ENCODE measurements at places on chromosomes 7 and 10.

GRCh38 chr7:152076324-152076821, 50.9 kb downstream of the GALNT11 start:
- DNase-seq = no peak

DNA sequence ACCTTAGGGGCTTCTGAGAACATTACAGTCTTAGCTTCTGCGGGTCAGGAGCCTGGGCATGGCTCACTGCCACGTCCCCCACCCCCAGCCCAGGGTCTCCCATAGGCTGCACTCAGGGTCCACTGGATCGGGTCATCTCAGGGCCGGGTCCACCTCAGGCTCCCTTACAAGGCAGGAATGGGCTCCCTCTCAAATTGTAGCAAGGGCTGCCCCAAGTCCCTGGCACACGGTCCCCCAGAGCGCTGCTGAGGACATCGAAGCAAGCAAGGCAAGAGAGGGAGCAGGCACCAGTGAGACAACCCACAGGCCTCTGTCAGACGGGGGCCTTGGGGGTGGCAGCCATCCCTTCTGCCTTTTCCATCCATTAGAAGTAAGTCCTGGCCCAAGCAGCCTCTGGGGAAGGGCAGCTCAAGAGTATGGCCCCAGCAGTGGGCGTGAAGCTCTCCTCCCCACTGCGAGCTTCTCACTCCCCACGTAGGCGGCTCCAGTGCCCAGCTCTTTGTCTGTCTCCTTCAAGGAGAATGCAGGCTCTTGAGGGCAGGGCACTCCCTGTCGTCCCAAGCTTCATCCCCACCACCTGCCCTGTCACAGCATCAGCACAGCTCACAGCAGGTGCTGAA, 18.0 kb upstream of the RET start:
- DNase-seq = no peak

DNA sequence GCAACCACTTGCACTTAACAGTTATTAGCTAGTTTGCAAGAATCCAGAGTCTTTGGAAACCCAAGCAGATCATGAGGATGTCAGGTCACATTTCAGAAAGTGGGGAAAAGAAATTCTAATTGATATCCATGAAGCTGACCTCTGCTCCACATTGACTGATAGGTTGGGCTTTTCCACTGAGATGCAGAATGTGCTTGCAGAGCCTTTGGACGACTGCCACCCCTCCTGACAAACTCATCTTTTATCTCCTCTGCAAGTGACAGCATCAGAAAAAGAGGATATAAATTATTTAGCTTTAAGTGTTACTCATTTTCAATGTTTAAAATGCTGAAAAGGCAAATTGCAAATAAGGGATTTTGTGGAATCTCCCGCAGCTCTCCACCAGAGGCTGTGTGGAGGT, 75.3 kb downstream of the C10orf90 start:
- DNase-seq = no peak

DNA sequence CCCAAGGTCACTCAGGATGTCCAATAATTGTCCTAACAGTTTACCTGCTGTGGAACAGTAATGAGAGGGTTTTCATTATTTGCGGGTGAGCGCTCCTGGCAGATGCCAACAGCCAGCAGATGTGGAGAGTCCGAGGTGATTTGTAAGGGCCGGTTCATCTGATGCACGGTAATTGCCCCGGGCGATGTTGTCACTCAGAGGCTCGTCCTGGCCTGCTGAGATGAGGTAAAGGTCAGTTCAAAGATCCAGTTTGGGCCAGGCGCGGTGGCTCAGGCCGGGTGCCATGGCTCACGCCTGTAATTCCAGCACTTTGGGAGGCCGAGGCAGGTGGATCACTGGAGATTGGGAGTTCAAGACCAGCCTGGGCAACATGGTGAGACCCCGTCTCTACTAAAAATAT, 16.9 kb downstream of the LHPP start:
- no peak for DNase-seq

DNA sequence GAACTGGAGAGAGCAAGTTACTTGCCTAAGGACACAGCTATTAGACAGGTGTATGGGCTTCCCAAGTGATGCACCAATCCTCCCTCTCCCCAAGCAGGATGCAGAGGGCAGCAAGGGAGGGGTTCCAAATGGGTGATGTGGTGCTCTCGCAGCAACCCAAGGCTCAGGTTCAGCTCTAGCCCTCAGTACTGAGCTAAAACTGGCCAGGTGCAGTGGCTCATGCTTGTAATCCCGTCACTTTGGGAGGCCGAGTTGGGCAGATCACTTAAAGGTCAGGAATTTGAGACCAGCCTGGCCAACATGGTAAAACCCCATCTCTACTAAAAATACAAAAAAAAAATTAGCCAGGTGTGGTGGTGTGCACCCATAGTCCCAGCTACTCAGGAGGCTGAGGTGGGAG, 40.7 kb downstream of the GPRIN2 start:
- DNase-seq = no peak

- no peak for DNase-seq
Measured at GRCh38 chr10:102202386-102202785, 23.7 kb upstream of the ELOVL3 start.

DNA sequence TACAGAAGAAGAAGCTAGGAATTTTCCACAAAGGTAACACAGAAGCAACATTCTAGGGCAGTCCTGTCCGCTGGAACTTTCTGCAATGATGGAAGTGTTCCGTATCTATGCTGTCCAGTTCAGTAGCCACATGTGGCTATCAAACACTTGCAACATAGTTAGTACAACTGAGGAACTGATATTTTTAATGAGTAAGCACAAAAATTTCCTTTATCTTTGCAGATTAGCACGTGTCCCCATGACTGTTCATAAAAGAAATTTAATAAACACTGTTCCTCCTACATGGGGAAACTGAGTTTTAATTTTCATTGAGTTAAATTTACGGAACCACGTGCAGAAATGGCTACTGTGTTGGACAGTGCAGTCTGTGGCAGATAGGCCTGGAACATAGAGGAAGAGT, 336.4 kb upstream of the KMT2E start:
- DNase-seq = no peak

GRCh38 chr7:41582116-41582515, 120.8 kb downstream of the INHBA start:
- no peak for DNase-seq

GRCh38 chr10:76251841-76252671, 820.6 kb downstream of the LRMDA start:
- no peak for DNase-seq

DNA sequence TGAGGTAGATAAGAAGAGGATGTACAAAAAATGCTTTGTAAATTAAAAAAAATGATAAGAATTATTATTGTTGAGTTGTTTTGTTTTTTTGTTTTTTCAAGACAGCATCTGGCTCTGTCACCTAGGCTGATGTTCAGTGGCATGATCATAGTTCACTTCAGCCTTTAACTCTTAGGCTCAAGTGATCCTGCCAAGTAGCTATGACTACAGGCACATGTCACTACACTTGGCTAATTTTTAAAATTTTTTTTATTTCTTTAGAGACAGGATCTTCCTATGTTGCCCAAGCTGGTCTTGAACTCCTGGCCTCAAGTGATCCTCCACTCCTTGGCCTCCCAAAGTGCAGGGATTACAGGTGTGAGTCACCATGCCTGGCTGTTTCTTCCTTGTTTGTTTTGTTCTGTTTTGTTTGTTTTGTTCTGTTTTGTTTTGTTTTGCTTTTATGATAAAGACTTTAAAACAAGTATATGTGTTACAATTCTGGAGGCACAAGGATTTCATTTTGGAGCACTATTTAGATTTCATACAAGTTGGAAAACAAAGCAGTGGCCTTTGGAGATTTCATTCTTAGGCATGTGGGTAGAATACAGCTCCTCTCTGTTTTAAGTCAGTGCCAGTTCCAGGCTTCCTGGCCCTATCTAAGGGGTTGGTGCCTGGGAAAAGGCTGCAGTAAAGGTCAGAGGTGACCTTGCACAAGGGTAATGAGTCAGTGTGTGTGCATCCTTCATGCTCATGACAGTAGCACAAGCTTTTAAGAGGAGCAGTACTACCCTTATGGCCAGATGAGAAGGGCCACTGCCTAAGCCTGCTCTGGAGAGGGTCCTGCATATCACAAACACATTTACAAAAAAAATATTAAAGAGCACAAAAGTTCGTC, 17.9 kb downstream of the FGFBP3 start:
- DNase-seq = no peak

DNA sequence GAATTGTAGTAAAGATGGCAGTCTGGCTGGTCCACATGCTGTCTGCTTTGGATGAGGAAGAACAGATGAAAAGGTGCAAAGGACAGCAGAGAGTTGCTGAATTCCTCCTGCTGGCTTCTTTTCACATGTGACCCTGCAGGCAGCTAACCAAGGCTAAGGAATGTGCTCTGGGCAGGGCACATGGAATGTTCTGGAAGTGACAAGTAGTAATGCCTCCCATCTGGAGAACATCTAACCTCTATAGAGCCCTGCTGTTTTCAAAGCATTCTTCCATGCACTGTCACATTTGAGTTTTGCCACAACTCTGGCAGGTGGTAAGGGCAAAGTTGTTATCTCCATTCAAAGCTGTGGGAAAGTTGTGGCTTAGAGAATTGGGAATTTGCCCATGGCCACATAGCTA, 208.8 kb downstream of the STK31 start:
- DNase-seq = no peak

DNA sequence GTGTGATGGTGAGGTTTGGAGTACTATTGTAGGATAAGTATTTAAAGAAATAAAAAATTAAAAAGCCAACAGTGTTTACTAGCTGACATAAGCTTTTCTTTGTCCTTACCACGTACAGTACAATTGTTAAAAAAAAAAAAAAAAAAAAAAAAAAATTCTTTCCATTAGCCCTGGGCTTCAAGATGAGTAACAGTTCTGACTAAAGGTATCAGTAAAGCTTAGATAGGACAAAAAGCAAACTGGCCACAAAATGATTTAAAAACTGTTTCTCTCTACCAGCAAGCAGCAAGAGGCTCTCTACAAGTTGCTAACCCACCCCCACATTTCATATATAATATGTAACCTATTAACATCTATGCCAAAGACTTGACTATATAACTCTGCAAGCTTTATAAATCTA, 17.5 kb downstream of the HYCC1 start:
- no peak for DNase-seq

- no peak for DNase-seq
Measured at GRCh38 chr7:159231017-159231416, 86.3 kb upstream of the VIPR2 start.

DNA sequence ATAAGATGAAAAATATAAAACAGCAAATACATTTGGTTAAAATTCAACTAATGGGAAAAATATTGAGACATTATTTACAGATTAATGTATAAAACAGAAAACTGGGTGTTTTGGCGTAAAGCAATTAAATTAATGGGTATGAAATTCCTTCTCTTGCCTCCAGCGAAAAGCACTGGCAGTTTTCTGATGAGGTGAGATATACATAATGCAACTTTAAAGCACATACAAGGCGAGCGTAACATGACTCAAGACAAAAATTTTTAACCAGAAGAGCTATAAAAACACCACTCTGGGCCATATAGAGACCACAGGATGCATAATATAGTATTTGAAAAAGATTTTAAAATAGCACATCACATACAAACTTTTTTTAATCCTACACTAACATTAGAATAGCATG, 120.6 kb downstream of the ODAD2 start:
- no peak for DNase-seq

- no peak for DNase-seq
Measured at GRCh38 chr10:17358461-17358860, 95.9 kb downstream of the ST8SIA6 start.

GRCh38 chr7:7157177-7157886, 25.0 kb upstream of the C1GALT1 start:
- DNase-seq = peak; percentile 19

DNA sequence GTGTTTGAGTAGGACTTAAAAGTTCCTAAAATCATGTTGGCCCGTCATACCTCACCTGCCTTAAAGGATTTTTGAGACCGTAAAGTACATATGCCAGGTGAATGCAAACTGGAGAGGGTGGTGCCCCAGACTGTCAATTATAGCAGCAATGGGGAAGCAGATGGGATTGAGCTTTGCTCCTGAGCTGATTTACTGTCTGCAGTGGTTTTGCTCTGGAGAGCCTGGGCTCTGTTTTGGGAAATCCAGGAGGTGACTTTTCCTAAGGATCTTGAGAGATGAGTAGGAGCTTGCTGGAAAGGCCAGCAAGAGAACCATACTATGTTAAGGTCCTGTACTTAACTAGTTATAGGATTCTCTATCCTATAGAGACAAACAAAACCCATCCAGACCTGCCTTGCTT, 43.0 kb downstream of the COL13A1 start:
- no peak for DNase-seq

DNA sequence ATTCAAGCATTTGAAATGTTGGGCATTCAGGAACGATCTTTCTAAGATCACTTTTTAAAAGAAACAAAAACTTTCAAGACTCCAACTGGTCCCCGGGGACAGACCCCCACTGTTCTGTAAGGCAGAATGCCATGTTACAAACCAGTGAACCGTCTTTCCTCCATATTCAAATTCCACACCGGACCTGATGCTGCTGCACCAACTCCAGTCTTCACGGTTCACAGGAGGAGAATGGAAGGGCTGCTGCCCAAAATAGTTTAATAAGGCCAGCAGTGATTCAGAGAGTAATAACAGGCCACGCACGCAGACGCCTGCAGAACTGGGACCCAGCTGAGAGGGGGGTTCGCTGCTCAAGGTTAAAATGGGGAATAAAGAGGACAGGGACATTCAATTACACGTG, 47.2 kb downstream of the OSBPL3 start:
- DNase-seq = no peak

- no peak for DNase-seq
Measured at GRCh38 chr10:46231087-46231486, 55.7 kb upstream of the ANTXRL start.

DNA sequence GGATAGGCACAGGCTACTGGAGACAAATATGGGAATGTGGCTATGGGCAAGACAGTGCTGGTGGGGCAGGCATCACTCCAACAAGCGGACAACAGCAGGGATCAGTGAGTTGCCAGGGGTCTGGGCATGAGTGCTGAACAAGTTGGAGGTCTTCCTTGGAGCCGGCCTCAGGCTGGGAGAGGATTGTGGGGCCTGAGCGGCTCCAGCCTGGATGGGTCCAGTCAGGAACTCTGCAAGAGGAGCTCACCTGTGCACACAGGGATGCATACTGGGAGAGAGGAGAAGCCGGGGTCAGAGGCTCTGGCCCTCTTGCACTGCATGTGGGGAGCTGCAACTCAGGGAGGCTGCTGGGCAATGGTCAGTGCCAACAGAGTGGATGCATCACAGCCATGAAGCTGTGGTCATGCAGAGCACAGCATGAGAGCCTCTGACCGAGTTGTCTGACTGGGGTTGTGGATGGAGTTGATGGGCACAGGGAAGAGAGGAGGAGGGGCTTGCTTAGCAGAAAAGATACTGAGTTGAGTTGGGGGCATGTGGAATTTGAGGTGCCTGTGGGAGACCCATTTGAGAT, 204.0 kb upstream of the ZNF32 start:
- no peak for DNase-seq

GRCh38 chr10:84196083-84196482, 1.7 kb downstream of the CDHR1 start:
- no peak for DNase-seq

DNA sequence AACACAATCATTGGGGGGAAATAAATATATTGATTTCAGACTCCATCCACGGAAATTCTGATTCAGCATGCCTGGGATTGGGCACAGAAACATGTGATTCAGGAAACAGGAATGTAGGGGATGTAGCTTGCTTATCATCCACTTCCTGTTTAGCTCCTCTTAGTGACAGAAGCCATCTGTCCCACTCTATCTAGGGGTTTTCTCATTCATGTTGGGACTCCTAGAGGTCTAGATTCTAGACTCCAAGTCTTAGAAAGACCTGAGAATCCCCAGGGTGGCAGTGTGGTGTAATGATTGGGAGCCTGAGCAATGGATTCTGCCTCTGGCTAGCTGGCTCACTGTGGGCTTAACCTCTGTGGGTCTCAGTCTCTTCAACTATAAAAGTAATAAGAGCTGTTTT, 67.9 kb downstream of the CDK1 start:
- no peak for DNase-seq

- DNase-seq = no peak
Measured at GRCh38 chr10:119136084-119136483, 29.4 kb downstream of the SFXN4 start.
